ENCODE measurements at places on chromosomes 13 and 19.

DNA sequence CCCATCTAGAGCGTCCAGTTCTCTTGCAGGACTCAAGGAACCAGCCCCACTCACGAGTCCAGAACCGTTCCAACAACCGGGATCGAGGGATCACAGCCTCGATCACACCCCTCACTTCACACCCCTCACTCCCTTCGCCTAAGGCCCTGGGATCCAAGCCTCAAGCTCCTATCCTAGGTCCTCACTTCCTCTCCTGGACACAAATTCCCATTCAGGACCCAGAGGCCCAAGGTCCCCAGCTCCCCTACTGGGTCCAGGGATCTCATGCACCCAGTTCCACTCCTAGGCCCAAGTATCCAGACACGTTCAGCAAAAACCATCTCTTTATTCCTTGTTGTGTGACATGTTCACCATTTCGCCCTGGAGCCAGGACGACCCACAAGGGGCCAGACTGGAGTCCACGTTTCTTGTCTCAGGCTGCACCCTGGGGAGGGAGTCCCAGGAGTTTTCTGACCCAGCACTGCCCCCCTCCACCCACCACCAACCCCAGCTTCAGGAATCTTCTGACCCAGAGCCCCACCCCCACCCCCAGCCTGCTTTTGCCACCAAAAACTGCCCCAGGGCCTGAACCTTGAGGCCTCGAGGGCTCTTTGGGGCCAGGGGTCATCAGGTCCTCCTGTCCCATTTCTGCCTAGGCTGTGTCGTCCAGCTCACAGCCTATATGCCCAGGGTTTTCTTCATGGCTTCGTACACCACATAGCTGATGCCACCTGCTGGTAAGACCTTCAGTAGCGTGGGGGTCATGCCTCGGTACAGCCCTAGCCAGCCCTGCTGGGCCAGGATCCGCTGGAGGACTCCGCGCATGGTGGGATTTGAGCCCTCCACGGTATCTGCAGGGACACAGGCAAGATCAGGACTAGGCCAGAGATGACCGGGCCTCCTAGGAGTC, 1.4 kb upstream of the KHSRP start:
- no peak for DNase-seq

- peak; percentile 83 for DNase-seq
These were observed 21.7 kb downstream of the MAU2 start for GRCh38 chr19:19342086-19343015.

DNA sequence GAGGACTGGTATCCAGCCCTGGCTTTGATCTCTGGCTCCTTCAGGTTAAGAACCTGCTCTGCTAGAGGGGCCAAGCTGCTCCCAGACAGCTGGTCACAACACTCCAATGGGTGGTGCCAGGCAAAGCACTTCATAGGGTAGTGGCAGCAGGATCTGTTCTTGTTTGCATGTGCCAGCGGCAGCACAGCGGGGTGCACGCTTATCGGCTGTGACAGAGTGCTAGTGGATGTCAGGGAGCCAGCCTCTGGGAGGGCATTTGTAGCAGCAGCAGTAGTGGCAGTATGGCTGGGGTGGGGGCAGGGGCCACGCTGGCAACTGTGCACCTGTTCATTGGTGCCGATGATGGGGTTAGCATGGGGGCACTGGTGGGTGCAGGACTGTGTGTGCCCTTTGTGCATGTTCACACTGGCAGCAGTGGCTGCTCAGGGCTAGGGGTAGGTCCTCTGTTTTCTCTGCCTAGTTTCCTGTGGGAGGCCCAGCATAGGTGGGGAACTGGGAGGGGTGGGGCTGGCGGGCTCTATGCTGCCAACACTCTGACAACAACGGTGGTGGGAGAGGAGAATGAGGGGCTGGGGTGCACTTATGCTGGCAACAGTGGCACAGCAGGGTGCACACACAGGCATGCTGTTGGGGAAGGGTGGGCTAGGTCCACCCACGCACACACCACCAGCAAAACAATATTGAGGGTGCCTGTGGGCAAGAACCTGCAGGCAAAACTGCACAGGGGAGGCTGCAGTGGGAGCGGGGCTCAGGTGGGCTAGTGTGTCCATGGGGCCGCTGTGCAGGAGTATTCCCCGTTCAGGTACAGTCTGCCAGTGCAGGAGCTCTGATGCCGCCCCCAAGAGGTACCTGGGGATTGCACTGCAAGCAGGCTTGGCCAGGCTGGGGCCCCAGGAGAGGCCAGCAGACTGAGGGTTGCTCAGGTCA, 19.3 kb downstream of the AP1M1 start:
- no peak for DNase-seq

DNA sequence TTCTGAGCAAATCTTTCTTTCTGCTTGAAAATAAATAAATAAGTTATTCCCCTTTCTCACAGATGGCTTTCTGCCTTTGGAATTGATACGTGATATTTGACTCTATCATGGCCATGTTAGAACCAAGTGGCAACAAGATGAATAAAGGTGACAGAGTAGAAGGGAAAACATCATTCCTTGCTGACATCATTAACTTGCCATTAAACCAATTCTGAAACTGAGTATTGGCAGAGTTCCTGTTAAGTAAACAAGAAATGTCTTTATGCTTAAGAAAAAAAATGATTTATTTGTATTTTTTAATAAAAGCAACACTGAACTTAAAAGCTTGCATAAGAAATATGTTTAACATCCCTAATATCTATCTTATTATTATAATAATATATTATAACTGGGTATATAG, 828.1 kb downstream of the PCDH9 start:
- DNase-seq, result no peak

- DNase-seq, result no peak
These were observed 160.7 kb downstream of the LMO7 start for GRCh38 chr13:75796825-75797224.

- no peak for DNase-seq
These were observed 7.9 kb upstream of the PVR start for GRCh38 chr19:44635581-44636438.

DNA sequence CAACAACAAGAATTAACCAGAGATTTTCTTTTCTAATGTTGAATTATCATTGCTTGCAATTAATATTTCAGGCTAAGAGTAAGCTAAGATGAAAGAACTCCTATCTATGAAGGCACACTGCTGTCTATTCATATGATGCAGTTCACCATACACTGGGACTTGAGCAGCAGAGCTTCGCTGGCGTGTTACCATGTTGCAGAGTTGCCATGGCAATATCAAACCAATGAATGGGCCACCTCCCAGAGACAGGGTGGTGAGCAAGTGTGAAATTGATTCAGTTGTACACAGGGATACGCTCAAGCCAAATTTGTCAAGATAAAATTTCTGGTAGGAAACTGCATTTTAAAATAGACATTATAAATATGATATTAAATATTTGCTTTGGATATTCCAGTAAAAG, 69.3 kb upstream of the MYO16 start:
- no peak for DNase-seq

- no peak for DNase-seq
These were observed 52.1 kb downstream of the DPY19L3 start for GRCh38 chr19:32457571-32458158.

DNA sequence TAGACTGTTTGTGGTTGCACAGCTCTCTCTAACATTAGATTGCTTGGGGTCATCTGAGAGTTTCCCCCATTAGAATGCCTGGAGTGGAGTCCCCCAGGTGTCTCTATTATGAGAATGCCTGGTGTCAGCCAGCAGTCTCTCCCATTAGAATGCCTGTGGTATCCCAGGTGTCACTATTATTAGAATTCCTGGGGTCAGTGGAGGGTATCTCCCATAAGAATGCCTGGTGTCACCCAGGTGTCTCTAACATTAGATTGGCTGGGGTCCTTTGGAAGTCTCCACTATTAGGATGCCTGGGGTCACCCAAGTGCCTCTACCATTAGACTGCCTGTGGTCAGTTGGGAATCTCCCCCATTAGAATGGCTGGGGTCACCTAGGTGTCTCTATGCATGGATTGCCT, 1495.1 kb downstream of the UQCRFS1 start:
- no peak for DNase-seq

GRCh38 chr13:50617134-50617721, 226.3 kb downstream of the DLEU7 start:
- DNase-seq, result no peak

DNA sequence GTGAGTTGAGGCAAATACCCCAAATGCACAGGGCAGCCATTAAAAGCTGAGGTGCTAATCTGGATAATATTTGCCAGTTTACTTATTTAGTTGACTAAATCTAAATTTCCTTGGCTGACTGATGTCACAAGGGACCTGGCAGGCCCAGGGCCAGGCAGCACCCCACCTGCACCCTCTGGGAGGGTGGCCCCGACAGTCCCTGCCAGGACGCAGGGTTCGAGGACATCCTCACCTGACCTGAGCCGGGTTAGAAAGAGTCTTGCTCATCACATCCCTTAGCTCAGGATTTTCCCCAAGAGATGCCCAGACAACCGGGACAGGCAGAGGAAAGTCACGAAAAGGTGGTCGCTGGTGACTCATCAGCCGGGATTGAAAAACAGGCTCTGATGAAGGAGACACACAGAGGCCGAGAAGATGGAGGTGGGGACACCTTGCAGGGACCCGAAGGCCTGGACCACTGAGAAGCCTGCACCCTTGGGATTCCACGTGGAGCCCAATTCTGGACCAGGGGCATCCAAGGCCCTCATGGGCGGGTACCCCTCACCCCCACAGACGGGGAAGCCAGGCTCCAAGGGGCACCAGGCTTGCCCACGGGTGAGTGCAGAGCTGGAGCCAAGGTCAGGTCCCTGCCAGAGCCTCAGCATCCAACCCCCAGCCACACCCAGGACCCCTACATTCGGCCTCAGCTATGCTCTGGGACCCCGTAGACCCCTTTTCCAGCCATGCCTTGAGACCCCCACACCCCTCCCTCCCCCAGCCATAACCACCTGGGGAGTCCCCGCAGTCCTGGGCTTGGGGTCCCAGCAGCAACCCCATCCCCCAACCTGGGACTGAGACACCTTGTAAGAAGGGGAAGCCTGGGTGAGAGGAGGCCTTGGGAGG, 103.2 kb downstream of the SOX1 start:
- no peak for DNase-seq

- DNase-seq, result no peak
These were observed 1.4 kb downstream of the NOVA2 start for GRCh38 chr19:45972081-45972946.

GRCh38 chr13:44815623-44816022, 173.6 kb downstream of the NUFIP1 start:
- no peak for DNase-seq

DNA sequence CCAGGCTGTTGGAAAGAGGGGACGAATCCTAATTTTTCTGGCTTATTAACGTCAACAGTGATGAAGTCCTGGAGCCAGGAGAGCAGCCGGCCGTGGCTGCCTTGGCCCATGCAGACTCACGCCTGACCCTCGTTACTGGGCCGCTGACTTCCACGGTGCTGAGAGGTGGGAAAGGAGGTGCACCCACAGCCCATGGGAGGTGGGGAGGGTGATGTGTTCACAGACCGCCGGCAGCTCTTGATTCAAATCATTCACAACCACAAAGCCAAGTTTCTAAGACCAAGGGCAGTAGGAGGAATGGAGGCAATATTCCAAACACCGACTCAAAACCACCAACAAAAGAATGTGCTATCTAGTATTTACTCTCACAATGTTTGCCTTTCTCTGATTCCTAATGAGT, 24.3 kb downstream of the COL4A2 start:
- no peak for DNase-seq

- no peak for DNase-seq
These were observed 76.1 kb downstream of the TEX26 start for GRCh38 chr13:31008400-31009115.

DNA sequence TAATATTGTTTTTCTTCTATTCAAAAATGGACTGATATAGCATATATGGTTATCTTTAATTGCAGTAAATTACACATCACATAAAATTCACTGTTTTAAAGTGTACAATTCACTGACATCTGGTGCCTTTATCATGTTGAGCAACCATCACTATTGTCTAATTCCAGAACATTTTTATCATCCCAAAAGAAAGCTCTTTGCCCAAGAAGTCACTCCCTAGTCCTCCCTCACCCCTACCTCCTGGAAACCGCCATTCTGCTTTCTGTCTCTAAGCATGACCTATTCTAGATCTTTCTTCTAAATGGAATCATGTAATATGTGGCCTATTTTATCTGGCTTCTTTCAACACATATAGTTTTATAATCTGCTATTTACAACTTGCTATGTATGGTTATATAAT, 525.6 kb downstream of the DCT start:
- DNase-seq, result no peak

DNA sequence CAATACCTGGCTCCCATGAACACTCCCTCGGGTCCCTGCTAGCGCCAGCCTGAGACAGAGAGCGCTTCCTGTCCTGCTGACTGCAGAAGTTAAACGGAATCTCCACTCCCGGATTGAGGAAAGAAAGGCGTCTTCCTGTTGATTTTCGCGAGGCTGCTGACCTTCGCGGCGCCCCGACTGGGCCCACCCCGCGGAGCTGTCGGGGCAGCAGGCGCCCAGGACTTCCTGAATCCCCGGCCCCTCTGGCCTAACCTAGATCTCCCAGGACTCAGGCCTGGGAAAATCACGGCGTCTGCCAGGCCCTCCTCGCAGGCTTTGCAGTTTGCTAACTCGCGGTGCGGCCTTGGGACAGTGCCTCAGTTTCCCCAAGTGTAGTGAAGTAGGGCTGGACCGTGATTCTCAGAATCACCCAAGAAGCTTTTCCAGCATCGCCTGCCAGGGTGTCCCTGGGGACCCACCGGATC, 108.8 kb downstream of the KCTD15 start:
- DNase-seq, result peak; percentile 50

DNA sequence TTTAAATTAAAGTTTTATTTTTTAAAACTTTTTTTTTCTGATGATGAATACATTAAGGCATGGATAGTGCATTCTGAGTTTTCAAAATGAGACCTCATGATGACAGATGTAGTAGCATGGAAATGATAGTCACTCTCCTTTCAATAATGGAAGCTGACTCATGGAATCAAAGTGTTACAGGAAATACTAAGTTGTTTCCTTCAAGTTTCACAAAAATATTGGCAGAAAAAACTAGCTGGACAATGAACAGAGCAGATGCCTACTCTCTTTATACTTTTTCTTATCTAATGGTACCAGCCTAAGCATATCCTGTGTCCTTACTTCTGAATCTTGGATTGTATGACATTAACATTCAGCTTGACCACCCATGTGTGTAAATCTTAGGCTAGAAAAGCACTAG, 1337.3 kb downstream of the PCDH9 start:
- DNase-seq, result no peak

GRCh38 chr13:63307228-63307627, 1891.6 kb upstream of the PCDH20 start:
- no peak for DNase-seq

- no peak for DNase-seq
These were observed 36.2 kb upstream of the LRCH1 start for GRCh38 chr13:46516599-46517338.

GRCh38 chr13:27041341-27041740, 130.3 kb downstream of the USP12 start:
- DNase-seq, result no peak

DNA sequence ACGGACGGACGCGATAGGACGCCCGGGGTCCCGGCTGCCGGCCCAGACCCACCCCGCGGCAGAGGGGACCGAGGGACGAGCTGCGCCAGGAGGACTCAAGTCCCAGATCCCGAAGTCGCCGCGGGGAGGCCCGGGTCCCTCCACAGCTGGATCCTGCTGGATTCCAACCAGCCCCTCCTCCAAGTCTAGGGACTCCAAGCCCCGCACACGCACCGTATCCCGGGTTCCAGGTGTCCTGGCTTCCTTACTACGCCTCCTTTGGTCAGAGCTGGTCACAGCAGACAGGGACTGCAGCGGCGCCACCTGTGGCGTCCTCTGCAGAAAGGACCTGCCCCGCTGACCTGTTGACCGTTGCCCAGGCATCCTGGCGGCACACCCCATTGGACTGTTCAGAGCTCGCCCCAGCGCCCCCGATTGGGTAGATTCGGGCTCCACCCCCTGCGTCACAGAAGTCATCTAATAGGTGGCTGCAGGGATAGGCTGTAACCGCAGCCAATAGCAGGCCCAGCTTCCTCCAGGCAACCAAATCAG, 29.0 kb upstream of the ZNF709 start:
- peak; percentile 47 for DNase-seq

- DNase-seq, result no peak
These were observed 210.0 kb downstream of the B3GLCT start for GRCh38 chr13:31409678-31410356.
